ENCODE measurements at places on chromosomes 6 and 20.

DNA sequence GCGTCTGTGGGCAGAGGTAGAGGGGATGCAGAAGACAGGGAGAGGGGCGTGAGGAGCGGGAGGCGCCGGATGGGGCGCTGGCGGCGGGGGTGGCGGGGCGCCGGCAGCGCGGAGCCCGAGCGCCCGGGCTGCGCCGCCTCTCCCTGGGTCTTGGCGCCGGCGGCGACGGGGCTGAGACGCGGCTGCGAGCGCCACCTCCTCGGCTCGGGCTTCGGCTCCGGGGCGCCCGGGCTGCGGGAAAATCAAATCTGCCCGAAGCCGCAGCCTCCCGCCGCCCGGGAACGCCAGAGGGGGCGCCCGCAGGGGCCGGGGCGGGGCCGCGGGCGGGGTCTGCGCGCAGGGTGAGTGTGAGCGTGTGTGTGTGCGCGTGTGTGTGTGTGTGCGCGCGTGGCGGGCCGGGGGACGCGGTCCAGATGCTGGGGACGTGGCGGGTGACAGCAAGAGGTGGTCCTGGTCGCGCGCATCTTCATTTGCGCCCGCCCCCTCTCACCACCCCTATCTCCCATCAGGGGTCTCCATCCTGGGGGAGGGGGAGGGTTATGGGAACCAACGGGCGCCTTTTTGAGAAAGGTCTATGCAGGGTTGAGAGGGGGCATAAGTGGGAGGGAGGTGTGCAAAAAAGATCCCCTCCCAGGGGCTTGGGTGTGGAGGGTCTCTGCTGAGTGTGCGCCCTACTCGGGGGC lies 646 bp upstream of the CPNE5 start:
- peak; percentile 50 for ATAC-seq

- no peak for ATAC-seq
Observed at GRCh38 chr6:17601386-17601703, 1.2 kb downstream of the FAM8A1 start.

- ATAC-seq = no peak
Observed at GRCh38 chr6:31007694-31008093, 2.6 kb upstream of the MUC22 start.

- ATAC-seq = no peak
Observed at GRCh38 chr20:37081717-37082289, 14.0 kb downstream of the RBL1 start.

- ATAC-seq = no peak
Observed at GRCh38 chr6:18207438-18207837, 52.2 kb downstream of the KDM1B start.

GRCh38 chr6:52263709-52264540 lies 19.6 kb upstream of the IL17F start:
- peak; percentile 65 for ATAC-seq

- ATAC-seq = no peak
Observed at GRCh38 chr6:81331526-81331925, 421.0 kb downstream of the TENT5A start.
